ENCODE measurements at places on chromosomes 3 and 15. TPM values are rescaled to one million over a fixed set of nuclear protein-coding genes. Genes with fewer than 3 reads are reported as not detected.

Gene PPP2R3A
- total RNA-seq, result 36.6 TPM

Gene ALPK3
- total RNA-seq, result 79.8 TPM

Gene ZBED2
- total RNA-seq, result 13.5 TPM

Gene LSG1
- total RNA-seq, result 37.3 TPM

Gene GOLGA8G
- total RNA-seq, result 0.05 TPM

Gene REC114
- not detected for total RNA-seq

Gene CPNE9
- not detected for total RNA-seq

GRCh38 chr3:46904303-46905212, 27.0 kb downstream of the PTH1R start:
- DNase-seq, result no peak

- no peak for DNase-seq
Observed at GRCh38 chr15:27744641-27745040, 354.5 kb downstream of the OCA2 start.

DNA sequence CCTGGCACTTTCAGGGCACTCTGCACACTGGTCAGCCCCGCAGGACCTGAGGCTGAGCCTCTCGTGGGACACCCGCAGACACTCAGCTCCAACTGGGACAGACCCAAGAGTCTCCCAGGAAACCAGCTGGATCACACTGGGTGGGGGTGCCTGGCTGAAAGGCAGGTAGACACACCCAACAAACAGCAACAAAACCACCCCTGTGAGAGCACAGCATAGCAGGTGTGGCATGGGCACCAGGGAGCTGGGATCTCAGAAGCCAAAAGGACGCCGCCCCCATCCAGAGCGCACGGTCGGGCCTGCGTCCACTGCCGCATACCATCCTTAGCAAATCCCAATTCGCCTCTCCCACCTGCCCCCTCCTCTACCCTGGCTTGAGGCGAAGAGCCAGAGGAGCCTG, 154.2 kb upstream of the LINGO1 start:
- DNase-seq, result no peak

- no peak for DNase-seq
Observed at GRCh38 chr3:10335190-10335738, 14.4 kb upstream of the SEC13 start.

DNA sequence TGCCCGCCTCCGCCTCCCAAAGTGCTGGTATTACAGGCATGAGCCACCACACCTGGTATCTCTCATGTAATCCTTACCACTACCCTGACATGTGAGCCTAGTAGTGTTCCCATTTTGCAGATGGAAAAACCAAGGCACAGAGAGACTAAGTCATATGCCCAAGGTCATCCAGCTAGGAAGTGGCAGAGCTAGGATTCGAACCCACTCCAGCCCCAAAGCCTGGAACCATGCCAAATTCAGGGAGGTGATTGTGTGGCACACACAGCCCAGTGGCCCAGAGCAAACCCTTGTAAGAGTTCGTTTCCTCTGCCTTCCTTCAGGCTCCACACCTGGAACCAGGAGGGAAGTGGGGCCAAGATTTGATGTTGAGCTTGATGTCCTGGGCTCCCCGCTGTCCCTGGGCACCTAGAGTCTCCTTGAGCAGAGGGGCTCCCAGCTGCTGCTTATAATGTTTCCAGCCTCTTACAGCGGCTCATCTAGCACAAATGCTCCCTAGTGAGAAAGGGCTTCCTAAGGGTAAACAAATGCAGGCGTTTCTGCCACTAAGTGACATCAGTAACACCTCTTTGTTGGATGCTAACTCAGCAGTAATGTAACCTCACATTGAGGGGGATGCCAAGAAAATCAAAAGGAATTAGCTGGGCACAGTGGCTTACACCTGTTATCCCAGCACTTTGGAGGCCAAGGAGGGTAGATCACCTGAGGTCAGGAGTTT, 3.6 kb downstream of the HAPLN3 start:
- DNase-seq, result no peak

DNA sequence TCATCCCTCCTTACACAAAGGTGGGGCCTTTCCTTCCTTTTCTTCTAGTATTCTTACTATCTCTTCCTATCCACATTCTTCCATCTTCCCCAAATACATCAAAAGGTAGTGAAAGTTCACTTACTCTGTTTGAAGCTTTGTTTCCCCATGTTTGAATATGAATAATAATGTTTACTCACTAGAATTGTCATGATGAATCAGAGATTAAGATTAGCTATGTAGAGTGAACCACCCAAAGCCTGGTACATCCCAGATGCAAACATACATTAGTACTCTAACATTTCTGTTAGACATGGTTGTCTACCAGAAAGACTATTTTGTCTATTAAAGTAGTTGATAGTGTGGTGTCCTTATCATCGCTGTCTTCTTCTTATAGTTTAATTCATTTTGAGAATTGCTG, 327.1 kb upstream of the TBC1D5 start:
- no peak for DNase-seq

DNA sequence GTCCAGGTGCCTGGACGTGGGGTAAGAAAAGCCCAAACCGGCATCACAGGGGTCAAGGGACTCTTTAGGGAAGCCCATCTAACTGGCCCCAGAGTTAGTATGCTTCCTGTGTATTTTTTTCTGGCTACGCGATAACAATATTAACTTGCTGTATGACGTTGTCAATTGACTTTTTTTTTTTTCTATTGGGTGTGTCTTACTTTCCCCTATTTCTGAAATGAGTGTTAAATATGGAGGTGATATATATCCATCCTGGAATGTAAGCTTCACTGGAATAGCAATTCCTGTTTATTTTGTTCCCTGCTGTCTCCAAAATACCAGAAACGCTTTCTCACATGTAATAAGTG, 598 bp upstream of the GMNC start:
- DNase-seq, result peak; percentile 33

GRCh38 chr3:81503026-81503425, 258.4 kb downstream of the GBE1 start:
- no peak for DNase-seq

DNA sequence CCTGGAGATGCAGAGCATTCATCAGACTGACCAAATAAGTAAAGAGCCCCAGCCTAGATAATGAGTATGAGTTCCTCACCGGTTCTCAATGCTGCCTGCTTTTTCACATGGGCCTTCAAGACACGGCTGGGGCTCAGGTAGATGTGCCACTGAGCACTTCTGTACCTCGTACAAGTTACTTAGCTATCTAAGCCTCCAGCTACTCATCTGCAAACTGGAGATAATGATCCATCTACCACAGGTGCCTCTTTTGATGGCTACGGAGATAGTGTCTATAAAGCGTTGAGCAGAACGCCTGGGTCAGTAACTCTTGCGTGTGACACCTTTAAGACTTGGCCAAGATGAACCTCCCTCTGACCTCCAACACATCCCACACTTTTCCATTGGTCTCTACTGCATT, 56.3 kb downstream of the CCR4 start:
- DNase-seq, result no peak

- peak; percentile 56 for DNase-seq
Observed at GRCh38 chr3:45832699-45833098, 9.2 kb downstream of the LZTFL1 start.

DNA sequence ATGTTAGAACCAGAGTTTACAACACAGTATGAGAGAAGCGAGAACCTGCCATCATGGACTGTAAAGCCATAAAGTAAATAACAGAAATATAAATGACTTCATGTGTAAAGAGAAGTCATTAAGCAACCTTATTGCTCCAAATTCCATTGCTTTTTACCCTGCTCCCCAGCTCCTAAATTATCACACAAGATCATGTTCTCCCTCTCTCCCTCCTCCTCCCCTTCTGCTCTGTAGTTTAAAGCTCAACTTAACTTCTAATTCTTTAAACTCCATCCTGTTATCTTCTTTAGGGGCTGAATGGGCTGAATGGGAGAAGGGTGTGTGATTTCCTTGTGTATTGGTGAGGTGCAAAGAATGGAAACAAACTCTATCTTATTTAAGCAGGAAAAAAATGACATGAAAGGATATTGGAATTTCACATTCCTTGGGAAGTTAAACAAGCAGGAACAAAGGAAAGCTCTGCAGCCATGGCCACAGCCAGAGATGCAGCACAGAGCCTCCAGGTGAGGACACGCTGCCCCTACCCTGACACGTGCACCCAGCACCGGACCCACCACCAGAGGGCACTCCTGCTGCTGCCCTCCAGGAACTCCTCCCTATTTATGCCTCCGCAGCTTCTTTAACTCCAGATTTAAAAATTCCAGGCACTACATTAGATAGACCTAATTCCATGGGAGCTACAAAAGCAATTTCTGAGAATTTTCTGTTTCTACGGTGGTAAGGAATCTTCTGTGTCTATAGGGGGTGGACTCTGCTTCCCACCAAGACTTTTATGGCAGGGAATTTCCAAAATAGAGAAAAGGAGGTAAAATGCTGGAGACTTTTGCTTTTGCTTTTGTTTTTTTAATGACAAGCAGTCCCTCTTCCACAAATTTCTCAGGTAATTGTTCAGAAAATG, 76.9 kb upstream of the ABI3BP start:
- peak; percentile 49 for DNase-seq

DNA sequence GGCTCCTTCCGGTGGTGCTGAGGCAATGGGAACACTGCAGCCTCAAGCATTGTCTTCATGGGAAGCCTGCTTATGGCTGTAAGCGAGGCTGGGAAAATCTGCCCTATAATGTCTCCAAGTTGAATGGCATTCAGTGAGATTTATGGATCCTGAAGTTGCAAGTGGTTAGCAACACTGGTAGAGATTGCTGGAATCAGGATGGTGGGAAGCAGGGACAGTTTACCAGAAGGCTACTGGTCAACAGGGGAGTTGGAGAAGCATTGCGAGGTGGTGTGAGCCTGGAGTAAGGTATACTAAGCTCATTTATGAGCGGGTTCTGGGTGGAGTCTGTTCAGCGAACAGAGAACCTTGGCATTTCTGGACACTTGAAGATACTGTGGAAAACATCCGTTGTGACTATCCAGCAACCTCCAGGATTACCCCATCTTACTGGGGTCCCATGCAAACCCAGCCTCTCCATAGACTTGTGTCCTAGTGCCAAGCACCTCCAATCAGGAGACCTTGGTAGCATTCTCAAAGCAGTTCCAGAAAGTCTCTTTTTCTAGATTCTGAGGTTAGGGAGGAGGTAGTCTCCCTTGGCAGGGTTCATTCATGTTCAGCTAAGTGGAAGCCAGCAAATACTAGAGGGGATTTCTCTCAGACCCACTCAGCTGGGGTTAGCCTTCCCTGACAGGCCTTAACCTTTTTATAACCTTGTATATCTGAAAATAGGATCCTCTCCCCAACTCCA, 7.3 kb downstream of the RPSA start:
- DNase-seq, result no peak

DNA sequence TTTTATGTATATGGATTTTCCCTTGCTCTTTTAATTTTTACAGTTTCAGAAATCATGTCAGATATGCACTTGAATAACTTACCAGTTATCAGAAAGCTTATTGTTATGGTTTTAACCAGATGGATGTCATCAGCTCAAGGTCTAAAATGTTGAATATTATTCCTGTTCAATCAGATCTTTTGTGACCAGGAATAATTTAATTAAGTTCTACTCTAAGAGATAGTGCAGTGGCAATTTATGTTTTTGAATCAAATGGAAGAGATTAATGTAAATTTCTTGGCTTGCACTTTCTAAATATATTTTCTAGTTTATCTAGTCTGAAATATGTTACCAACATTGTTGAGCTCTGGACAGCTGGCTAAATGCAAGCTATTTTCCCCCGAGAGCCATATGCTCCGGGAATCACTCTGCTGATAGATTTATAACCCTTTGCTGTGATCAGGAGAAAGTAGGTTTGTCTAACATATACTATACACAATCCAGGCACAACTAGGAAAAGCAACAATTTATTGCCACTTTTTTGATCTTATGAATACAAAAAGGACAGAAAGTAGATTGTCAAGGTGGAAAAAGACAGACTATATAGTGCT, 76.8 kb upstream of the CD96 start:
- no peak for DNase-seq

DNA sequence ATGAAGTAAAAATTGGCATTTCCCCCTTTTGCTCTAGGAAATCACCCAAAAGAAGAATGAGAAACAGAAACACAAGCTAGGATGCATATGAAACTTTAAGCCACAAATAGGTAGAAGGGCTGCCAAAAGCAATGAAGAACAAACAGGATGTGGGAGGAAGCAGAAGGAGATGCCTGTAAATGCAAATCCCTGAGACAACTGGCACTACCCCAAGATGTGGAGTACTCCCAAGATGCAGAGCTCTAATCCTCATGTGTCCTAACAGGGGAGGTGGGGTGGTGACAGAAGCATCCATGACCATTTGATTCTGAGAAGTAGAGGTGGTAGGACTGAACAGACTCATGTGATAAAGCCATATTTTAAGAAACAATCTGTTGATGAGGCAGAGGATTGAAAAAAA, 31.9 kb upstream of the ZNF280D start:
- peak; percentile 17 for DNase-seq

- DNase-seq, result no peak
Observed at GRCh38 chr15:29935296-29936004, 113.2 kb upstream of the TJP1 start.

- DNase-seq, result no peak
Observed at GRCh38 chr3:122508135-122508914, 6.4 kb downstream of the KPNA1 start.

DNA sequence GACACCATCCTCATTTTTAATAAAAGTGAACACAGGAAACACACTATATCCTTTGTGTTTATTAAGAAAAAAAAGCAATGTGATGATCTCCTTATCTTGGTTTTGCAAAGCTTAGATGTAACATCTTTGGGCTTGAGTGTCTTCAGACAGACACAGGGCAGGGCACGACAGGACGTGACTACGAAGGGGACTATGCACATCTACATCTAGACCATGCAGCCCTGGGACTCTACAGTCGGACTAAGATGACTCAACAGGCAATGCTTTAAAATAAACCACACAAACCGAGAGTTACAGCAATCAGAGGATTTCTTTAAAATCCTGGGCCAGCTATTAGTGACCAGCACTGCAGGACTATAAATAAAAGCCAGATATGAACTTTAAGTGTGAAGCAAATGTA, 22.8 kb upstream of the TM2D3 start:
- DNase-seq, result peak; percentile 48

DNA sequence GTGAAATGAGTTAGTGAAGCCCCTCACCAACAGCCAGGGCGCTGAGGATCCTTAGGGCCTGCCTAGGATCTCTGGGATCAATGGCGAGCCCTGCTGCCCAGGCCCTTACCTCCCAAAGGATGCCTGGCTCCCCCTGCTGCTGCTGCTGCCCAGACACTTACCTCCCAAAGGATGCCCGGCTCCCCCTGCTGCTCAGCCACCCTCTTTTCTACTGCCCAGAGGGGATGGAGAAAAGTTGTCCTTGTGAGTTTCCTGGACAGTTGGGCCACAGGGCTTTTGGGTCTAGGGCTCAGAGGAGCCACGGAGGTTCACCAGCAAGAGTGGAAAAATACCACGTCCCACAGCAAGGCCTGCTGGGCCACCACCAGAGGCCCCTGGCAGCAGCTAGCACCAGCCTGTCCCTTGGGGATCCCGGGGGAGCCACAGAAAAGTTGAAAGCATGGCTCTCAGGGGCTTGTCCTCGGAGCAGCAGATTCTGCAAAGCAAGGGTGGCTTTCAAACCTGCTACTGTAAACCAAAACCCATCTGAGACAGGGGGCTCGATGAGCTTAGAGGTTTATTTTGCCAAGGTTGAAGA, 59.4 kb downstream of the SLC6A6 start:
- no peak for DNase-seq

- DNase-seq, result peak; percentile 77
Observed at GRCh38 chr3:55968331-55968730, 481.2 kb upstream of the WNT5A start.

GRCh38 chr15:90519688-90520087, 10.0 kb upstream of the CRTC3 start:
- DNase-seq, result no peak

Measured in renal cortical epithelial cell (primary cell).